ENCODE measurements at places on chromosomes 11 and 22.
A peak's percentile ranks its signal among the peaks of the same experiment; 100 is the strongest.

DNA sequence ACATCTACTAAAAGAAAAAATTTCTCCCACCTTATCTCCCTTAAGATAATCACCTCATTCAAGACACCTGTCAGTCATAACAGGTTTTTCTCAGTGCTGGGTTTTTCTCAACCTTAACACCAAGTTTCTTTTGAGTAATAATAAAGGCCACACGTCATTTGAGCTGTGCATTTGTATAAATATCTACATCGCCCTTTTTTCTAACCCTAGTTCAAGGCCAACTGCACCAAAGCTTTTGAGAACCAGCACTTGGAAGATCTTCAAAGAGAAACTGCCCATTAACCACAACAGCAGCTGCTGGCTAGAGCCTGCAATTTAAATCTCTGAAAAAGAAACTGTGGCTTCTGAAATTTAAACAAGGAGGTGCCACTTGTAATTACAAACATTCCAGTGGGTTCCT lies 6.9 kb downstream of the CADM1 start:
- DNase-seq: no peak

- DNase-seq: no peak
Measured at GRCh38 chr22:45843986-45844385, 133.0 kb downstream of the WNT7B start.

GRCh38 chr22:17057959-17058814 lies 26.6 kb upstream of the IL17RA start:
- peak; percentile 11 for DNase-seq

GRCh38 chr11:95067039-95067840 lies 521 bp downstream of the SRSF8 start:
- DNase-seq: peak; percentile 68

GRCh38 chr11:109062445-109062844 lies 359.5 kb upstream of the C11orf87 start:
- no peak for DNase-seq

Data from effector CD4-positive, alpha-beta T cell (primary cell).